ENCODE measurements at places on chromosomes 16 and 17.

- DNase-seq: no peak
Observed at GRCh38 chr17:31235110-31235509, 61.9 kb downstream of the OMG start.

GRCh38 chr17:63477480-63478440 is 899 bp downstream of the ACE start:
- no peak for DNase-seq

DNA sequence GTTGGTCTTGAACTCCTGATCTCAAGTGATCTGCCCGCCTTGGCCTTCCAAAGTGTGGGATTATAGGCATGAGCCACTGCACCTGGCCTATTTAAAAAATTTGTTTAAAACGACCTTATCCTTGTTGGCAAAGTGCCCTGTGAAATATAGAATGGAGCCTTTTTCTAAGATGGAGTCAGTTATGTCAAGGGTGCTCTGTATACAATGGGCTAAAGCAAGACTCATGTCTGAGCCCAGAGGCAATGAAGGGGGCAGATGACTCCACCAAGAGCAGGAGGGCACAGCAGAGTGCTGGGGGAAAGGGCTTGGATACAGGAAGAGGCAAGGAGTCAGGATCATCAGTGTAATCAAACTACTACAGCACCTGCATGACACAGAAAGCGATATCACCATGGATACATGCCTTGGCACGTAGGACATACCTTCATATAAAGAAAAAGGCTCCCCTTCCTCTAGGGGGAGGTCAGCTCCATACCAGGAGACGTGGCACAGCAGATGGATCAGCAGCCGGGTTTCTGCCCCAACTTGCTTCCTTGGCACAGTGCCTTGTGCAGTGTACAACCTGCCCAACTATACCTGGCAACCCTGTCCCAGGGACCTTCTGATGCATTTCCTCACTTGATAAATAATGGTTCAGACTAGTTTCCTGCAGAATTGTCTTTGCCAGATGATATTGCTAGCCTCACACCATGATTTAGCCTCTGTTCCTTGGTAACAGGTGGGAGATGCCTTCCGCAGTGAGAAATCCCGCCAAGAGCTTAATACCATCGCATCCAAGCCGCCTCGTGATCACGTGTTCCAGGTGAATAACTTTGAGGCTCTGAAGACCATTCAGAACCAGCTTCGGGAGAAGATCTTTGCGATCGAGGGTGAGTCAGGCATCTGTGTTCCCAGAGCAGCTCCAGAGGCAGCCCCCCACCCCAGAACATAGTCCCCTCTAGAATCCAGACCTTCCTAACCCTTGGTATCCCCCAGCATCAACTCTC is 15.3 kb downstream of the ITGAM start:
- no peak for DNase-seq

GRCh38 chr17:69593716-69594115 is 179.2 kb downstream of the MAP2K6 start:
- DNase-seq: no peak

- DNase-seq: no peak
Observed at GRCh38 chr16:52584354-52585320, 37.7 kb upstream of the TOX3 start.

DNA sequence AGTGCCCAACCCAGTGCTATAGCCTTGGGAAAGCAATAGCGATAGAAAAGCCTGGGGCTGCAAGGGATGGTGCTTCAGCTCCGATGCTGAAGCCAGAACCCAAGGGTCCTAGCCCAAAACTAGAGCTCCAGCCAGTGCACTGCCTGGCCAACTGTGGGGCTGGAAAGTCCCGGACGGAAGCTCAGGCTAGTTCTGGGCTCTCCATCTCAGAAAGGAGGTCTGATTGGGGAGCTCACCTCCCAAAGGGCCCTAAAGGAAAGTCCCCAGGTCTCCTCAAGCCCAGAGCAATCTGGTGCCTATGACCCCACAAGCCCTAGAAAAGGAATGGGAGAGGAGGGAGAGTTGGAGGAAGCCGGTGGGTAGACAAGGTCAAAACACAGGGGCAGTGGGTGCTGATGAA is 2.0 kb upstream of the ABCC3 start:
- no peak for DNase-seq

- DNase-seq: peak; percentile 97
Observed at GRCh38 chr16:53091466-53092211, 36.8 kb downstream of the CHD9 start.

- DNase-seq: peak; percentile 81
Observed at GRCh38 chr16:14007450-14007849, 63.7 kb upstream of the MRTFB start.

DNA sequence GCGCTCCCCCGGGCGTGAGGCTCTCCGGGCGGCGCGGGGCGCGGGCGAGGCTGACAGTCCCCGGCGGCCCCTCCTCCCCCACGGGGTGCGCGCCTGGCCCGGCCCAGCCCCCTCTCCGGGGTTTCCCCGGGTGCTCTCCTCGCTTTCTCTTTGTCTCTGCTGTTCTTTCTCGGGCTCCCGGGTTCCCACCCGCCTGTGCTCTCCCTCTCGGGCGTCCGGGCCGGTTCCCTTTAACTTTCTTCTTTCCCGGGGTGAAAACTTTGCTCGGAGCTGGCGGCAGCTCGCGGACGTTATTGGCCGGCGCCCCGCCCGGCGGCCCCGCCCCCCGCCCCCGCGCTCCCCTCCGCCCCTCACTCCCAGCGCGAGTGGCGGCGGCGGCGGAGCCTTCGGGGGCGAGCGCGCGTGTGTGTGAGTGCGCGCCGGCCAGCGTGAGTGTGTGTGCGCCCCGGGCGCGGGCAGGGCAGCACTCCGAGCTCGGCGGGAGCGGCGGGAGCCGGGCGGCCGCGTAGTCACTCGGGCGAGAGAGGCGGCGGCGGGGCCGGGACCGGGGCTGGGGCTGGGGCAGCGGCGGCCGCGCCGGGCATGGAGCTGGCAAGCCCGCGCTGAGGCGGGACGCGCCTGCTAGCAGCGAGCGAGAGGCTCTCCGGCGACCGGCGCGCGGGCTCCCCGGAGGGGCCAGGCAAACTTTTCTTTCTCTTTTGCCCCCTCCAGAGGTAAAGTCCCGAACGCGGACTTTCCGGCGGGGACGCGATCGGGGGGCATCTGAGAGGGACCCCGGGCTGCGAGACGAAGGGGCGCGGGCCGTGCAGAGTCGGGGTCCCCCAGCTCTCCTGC is at the start of gene NTN1:
Gene NTN1, plus strand, starts transcription at position 353 of the 834 bp plus-strand sequence. CDS start 864 bp downstream, outside the sequence.
- DNase-seq: no peak

DNA sequence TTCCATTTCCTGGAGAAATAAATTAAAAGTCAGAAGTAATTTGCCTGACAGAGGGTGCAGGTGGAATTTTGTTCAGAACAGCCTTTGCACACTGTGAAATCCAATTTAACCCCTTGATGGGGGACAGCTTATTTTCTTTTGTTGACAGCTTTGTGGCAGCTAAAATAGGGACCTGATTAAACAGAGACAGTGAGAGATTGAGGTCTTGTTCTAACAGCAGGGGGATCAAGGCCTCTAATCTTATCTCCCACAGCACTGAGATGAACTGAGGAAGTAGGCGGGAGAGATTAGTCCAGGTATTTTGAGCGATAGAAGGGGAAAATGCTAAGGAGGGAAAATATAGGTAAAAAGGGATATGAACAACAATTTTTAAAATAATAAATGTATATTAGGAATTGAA is 1491.4 kb upstream of the GOT2 start:
- no peak for DNase-seq

DNA sequence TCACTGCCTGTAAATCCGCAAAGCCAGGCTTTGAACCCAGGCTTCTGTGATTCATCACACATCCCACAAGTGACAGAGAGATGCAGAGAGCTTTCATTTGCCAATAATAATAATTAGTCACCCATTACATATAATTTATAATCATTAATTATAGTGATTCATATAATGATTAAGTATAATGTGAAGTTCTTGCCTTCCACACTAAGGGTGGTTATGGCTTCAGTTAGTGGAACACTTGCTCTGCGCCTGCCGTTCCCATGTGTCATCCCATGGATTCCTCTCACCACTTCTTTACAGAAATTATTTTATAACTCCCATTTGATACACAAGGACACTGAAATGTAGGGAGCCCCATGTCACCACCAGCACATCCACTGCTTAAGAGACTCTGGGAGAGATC is 39.8 kb upstream of the XYLT1 start:
- no peak for DNase-seq

DNA sequence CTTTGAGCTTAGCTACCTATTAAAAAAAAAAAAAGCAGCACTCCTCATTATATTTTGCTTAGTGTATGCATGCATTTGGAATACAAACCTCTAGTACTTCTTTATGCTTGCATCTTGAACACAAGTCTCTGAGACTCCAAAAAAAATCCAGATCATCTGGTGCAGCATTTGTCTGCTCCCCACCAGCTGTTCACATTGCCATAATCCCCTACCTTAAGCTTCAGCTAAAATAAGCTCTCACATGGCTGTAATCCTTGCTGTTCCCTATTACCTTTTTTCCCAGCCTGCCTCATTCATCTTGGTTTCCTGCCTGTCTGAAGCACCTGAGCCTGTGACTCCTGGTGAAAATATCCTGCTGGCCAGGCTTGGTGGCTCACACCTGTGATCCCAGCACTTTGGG is 7.5 kb upstream of the NFATC2IP start:
- no peak for DNase-seq

- no peak for DNase-seq
Observed at GRCh38 chr16:8407351-8407750, 183.0 kb downstream of the TMEM114 start.

- DNase-seq: peak; percentile 84
Observed at GRCh38 chr16:14629919-14630619, at the start of gene PARN. Gene PARN, minus strand, starts transcription at chr16:14630260. Its CDS starts 135 bp downstream, at chr16:14630125.

- DNase-seq: no peak
Observed at GRCh38 chr16:4200781-4201137, 41.1 kb downstream of the SRL start.

DNA sequence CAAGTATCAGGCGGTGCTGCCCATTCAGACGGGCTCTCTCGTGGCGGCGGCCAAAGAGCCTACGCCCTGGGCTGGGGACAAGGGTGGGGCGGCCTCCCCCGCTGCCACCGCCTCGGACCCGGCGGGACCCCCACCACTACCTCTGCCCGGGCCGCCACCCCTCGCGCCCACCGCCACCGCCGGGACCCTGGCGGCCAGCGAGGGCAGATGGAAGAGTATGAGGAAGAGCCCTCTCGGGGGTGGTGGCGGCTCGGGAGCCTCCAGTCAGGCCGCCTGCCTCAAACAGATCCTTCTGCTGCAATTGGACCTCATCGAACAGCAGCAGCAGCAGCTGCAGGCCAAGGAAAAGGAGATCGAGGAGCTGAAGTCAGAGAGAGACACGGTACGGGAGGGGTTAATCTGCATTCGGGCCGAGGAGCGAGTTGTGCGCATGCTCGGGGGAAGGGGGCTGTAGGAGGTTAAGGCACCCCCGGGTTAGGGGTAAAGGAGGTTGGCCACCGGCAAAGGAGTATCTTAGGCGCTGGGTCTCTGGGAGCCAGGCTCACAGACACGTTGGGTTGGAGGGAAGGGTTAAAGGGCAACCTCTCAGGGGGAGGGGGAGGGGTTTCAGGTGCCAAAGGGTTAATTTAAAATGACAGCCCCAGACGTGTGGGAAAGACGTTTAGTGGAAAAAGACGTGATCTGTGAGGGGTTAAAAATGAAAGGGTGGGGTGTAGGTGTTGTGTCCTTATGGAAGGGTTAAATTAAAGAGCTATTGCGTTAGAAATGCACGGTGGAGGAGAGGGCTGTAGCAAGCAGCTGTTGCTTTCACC is 1.4 kb downstream of the MSL1 start:
- no peak for DNase-seq

DNA sequence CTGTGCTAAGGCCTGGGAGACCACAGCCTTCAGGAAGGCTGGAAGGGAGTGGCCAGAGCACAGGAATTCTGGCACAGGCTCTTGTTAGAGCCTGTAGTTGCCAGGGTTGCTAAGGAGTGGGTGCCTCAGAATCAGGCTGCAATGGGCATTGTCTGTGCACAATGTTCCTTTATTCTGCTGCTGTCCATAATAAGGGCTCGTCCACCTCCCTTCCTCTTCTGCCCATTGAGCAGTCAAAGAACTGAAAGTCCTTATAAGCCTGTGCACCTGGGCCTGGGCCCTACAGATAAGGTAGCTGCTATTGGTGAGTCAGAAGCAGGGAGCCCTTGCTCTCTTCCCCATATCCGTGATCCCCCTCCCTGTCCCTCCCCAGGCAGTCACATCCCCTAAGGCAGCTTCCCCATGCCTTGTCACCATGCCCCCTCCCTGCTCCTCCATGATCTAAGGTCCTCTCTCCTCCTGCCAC is 5.4 kb upstream of the CNGB1 start:
- no peak for DNase-seq

GRCh38 chr16:47750371-47750770 is 289.2 kb downstream of the PHKB start:
- DNase-seq: no peak

- DNase-seq: no peak
Observed at GRCh38 chr16:24988593-24989338, 26.4 kb downstream of the ARHGAP17 start.

GRCh38 chr16:23333034-23333579 is 31.0 kb downstream of the SCNN1B start:
- DNase-seq: no peak

DNA sequence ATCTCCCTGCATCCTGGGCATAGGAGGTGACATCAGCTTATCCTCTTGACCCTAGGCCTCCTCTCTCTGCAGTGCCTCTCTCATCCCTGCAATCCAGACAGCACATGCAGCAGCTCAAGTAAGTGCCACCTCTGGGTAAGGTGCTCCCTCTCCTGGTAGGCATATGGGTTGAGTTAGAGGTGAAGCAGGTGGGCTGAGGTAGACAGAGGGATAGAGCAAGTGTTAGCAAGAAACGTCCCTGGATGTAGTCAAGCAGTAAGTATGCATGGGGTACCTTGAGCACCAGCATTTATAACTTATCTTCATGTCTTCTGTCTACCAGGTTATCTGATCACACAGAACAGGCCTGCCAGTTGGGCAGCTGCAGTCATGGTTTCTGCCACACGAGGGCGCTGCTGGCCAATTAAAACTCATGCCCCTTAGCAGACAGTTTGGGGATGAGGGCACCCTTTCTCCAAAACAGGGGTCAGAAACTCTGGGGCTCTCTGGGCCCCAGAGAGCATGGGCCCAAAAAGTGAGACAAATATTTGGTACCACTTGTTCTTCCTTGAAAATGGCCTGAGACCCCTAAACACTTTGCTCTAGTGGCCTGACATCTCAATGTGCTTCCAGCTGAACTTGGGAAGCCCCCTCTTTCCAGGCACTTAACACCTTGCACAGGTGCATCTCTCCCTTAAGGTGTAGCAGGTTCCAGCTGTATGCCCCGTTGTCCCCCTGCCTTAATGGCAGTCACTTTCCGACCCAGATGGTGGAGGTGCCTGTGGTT is 59.8 kb downstream of the NEUROD2 start:
- DNase-seq: no peak

GRCh38 chr17:76725580-76726230 is 701 bp downstream of the JMJD6 start:
- DNase-seq: no peak

GRCh38 chr17:66976781-66977201 is 12.3 kb downstream of the CACNG4 start:
- no peak for DNase-seq

GRCh38 chr17:27553019-27553511 is 77.9 kb upstream of the LGALS9 start:
- DNase-seq: no peak

DNA sequence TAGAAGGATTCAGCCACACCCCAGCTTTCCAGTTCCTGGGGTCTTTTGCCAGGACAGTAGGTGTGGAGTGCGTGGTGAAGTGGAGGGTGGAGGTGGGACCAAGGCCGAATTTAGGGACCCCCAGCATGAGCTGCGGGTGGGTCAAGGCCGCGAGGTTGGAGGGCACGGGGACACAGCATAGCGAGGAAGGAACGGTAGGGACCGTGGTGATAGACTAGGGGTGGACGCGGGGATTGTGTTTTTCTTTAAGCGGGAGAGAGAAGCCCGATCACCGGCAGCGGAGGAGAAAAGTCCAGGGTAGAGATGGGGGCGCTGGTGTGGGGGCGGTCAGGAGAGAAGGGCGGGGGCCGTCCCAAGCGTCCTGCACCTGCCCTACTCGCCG is 261 bp upstream of the B4GALNT2 start:
- no peak for DNase-seq
